LoVo (cell line): ENCODE measurements at places on chromosomes 12 and 14.
A peak's percentile ranks its signal among the peaks of the same experiment; 100 is the strongest.

GRCh38 chr12:77549383-77550128, 281.1 kb upstream of the NAV3 start:
- DNase-seq: no peak

- DNase-seq: no peak
Observed at GRCh38 chr12:10725003-10725402, 1.9 kb upstream of the YBX3 start.

GRCh38 chr12:562634-563033, 100.6 kb downstream of the NINJ2 start:
- no peak for DNase-seq

GRCh38 chr12:109609342-109609741, 35.7 kb downstream of the MVK start:
- DNase-seq: no peak

- DNase-seq: peak; percentile 66
Observed at GRCh38 chr12:124921200-124922031, 7.0 kb upstream of the UBC start.

DNA sequence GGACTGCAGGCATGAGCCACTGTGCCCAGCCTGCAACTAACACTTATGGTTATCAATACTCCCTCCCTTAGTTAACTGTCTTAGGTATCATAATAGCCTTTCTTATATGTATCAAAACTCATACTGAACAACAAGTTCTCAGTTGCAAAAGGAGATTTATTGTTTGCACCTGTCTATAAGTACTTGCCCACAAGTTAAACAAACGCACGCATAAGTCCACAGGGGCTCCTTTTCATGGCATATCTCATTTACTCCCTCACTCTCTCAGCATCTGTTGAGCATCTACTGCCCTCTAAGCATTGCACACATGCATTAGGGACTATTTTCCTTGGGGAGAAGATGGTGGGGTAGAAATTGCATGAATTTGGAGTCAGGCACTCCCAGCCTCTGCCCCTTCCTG, 46.7 kb upstream of the CORO1C start:
- no peak for DNase-seq

DNA sequence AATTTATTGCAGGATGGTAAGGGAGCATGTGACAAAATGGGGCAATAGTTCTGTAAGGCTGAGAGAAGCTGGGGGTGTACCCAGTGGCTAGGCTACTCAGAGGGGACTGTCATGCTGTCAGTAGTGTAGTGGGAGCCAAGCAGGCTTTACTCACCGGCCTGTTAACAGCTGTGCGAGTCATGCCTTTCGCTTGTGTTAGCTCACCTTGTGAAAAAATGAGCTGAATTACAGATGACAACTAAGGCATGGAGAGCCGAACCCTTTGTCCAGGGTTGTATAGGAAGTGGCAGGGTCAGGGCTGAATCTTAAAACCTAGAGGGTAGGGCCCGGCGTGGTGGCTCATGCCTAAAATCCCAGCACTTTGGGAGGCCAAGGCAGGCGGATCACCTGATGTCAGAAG, 37.9 kb downstream of the SH2B3 start:
- peak; percentile 35 for DNase-seq

DNA sequence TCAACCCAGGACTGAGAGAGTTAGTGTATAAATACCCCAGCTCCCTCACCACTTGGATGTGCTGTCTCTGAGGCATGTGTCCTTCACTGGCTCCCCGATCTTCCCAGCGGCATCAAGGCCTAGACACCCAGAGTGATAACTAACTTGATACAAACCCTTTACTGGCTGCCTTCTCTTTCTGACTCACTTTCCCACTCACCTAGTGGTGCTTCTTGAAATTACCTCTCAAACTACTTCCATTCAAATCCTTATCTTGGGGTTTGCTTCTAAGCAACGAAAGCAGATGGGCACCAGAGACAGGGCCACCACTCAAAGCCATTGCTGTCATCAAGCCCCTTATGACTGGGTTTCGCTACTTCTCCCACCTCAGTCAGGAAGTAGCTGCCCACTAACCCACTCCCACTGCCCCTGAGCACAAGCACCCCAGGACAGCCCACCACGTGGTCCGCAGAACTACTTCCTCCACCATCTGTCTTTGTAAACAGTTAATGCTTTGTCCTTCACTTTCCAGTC, 17.2 kb downstream of the ZFP36L1 start:
- no peak for DNase-seq

DNA sequence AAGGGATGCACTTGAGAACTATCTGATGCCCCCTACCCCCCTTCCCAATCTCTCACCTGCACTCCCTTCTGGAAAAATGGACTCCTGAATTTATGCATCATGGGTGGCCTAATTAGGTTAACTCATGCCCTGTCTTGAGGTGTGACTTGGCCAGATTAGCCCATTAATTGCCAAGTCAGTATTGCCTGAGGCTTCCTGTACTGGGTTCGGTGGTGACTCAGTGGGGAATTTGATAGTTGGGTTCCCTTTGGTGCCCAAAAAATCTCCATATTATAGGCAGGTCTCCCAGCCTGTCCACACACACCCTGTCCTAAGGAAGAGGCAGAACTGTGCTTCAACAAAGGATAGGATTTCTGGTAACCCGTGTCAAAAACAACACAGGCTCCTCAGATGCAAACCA, 146.1 kb downstream of the CHST11 start:
- DNase-seq: no peak
